ENCODE measurements at places on chromosomes 3 and 15.

DNA sequence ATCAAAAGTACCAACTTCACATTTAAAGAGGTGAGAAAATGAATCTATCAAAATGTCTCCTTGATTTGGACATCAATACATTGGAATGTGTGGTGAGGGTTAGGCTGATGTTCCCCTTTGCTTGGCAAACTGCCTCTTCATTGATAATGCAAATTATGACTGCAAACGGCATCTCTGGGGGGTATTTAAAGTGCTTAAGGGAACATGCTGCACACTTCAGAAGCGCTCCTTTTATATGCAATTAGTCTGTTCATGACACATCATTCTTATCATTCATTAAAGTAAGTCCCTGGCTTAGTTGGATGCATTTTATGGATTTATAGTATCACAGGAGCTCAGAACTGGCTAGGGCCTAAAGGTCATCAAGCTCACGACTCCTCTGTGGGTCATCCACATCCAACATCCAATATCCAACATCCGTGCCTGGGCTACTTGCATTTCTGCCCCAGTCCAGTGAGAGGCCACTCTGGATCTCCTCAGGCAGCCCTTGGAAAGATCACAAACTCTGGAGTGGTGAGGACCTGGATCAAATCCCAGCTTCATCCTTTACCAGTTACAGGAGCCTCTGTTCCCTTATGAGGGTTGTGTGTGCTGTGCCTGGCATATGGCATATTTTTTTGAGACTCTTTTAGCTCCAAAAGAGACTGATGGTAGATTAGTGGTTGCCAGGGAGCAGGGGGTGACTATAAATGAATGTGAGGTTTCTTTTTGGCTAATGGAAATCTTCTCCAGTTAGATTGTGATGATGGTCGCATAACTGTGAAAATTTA is 136.8 kb upstream of the FOXB1 start:
- no peak for DNase-seq

GRCh38 chr3:179410331-179410730 is 40.9 kb downstream of the GNB4 start:
- DNase-seq = no peak

DNA sequence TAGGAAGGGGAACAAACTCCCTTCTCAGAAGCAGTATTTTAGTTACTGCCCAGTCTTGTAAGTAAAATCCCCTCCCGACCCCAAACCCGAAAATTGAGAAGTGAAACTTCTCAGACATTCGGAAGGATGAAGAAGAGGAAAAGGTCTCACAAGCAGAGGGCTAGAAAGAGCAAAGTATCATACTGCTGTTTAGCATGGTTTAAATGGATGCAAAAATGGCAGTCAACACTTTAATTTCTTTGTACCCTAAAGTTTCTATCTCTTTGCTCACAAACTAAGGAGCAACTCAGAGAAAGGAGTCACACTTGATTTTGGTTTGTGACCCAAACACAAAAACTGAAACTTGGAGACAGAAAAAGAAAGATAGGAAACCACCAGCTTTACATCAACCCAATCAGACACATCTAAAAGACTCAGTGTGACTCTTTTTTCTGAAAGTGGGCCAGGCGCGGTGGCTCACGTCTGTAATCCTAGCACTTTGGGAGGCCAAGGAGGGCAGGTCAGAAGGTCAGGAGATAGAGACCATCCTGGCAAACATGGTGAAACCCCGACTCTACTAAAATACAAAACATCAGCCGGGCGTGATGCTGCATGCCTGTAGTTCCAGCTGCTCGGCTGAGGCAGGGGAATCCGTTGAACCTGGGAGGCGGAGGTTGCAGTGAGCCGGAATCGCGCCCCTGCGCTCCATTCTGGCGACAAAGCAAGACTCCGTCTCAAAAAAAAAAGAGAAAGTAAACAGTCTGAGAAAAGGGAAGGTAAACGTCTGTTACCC is 63.2 kb upstream of the ATP11B start:
- no peak for DNase-seq

GRCh38 chr3:4981665-4982494 is 2.6 kb downstream of the BHLHE40 start:
- DNase-seq = no peak

- DNase-seq = no peak
Observed at GRCh38 chr3:63070476-63070810, 195.2 kb upstream of the CADPS start.

- no peak for DNase-seq
Observed at GRCh38 chr3:70049761-70050160, 50.2 kb downstream of the SAMMSON start.
